ENCODE measurements at places on chromosomes 5 and 9.
A peak's percentile ranks its signal among the peaks of the same experiment; 100 is the strongest.

- no peak for DNase-seq
Measured at GRCh38 chr9:84170521-84171141, 169.9 kb downstream of the SLC28A3 start.

- no peak for DNase-seq
Measured at GRCh38 chr9:129713402-129713679, 39.5 kb downstream of the PTGES start.

DNA sequence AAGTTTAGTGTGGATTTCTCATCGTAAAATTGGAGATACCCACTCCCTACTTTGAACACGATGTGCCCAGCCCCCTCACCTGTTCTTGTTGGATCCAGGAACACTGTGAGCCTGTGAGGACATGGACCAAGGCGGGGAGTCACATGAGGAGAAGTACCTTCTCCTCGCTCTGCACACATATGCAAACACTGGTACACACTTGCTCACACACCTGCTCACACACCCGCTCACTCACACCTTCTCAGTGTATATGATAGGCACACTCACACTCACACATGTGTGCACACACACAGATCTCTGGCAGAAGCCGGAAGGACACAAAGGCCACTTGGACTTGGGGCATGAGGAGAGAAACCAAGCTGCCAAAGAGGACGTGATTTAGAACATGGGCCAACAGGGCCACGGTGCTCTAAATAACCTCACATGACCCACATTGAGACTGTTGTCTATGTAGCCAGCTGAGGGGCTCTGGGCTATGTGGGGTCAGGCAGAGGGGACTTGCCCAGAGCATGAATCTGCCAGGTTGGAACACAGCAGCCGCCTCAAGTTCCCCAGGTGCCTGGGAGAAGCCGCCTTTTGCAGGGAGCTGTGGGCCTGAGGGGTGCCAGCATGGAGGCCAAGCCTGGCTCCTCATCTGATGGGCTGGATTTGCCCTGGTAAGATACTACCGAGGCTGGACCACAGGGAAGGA is 283.0 kb upstream of the IRX4 start:
- DNase-seq: no peak

- DNase-seq: no peak
Measured at GRCh38 chr5:126499853-126500342, 76.7 kb downstream of the GRAMD2B start.

DNA sequence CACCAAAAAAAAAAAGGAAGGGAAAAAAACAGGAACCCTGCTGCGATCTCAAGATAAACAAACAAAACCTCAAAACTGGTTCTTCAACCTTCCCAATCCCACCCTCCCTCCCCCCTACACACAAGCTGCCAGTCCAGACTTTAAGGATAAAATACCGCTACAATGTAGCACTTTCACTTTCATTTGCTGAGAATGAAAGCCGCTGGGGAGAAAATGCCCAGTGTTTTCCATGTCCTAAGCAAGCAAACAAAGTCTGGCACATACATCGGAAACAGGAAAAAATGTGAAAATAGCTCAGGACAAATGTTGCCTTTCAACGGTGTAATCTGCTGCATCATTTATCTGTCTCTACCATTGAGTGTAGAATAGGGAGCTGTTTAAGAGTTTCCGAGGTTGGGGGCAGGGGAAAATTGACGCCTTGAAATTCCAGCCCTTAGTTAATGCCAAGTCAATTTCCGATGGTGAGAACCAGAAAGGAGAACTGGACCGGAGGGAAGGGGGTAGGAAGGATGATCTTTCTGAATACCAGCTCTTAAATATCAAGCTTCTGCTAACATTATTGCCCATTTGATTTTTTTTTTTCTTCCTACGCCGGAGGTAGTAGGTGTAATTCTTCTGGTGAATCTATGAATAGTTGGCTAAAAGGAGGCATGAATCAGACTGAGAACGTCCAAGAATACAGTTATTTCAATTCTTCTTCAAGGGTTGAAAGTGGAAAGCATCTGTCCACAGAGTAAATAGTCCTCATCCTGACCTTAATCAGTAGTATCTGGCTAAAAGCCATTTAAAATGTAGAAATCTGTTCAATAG is 1.2 kb upstream of the ADAMTS6 start:
- DNase-seq: peak; percentile 37

DNA sequence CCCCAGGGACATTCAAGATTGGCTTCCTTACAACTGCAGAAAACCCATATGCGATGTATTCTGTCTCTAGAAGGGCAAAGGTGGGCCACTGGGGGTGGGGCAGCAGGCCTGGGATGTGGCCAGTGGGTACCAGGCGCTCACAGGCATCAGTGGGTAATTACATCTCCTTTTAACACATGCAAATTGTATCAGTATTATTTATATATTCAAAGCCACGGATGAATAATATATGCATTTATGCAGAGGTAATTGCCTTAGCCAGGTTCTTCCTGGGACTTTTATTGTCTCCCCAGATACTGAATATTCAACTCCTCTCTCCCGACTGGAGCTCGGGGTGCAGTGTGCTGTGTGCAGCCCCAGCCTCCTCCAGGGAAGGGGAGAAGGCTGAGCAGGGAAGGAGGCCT is 109.4 kb upstream of the MVB12B start:
- DNase-seq: no peak

- DNase-seq: no peak
Measured at GRCh38 chr9:212297-212696, 2.4 kb upstream of the DOCK8 start.

GRCh38 chr5:143199843-143200242 is 203.6 kb downstream of the NR3C1 start:
- DNase-seq: no peak

GRCh38 chr9:79661279-79661678 is 89.5 kb downstream of the TLE4 start:
- DNase-seq: no peak

DNA sequence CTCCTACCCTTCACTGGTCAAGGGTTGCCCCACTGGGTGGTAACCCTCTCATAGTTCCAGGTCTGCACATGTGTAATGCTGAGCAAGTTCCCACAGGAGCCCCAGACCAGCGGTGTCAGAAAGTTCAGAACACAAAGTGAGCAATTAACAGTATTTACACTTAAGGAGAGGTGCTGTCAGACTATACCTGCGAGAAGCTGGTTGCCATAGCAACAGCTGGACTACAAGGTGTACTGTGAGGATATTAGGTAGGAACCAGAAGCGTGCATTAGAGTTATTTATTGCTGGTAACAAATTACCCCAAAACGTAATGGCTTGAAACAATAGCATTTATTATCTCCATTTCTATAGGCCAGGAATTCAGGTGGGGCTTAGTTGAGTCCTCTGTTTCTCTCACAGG is 317.0 kb upstream of the RPS23 start:
- no peak for DNase-seq

DNA sequence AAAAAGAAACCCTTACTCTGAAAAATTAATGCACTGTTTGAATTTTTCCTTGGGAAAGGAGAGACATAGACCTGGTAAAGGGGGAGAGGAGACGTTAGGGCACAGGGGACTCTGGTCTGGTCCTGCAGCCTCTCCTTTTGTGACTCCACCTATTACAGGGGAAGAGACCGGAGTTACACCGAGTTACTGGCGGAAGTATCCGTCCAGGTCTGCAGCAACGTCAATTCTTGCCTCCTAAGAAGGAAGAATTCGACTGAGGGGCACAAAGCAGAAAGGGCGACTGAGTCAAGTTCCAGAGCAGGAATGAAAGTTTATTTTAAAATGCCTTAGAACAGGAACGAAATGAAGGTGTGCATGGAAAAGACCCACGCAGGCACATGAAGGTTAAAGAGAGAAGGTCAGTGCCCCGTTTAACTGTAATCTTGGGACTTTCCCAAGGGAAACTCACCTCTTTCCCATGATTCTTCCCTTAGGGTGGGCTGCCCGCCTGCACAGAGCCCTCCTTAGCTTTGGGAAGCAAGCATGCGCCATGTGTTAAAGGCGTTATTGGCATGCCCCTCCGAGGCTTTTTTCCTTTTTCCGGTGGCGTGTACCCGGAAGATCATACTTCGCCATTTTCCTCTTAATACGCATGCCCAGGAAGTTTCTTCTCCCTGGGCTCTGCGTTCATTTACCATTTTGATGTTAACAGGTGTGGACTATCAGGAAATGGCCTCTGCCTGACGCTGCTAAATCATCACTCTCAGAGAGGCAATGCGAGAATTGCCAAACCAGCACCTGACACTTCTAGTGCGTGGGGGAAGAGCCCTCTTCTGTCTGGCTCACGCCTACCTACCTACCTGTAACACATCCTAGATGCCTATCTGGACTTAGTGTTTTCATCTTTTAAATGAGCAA is 409.6 kb upstream of the PAPPA start:
- DNase-seq: no peak

- DNase-seq: no peak
Measured at GRCh38 chr5:136639616-136640015, 274.3 kb upstream of the TRPC7 start.

DNA sequence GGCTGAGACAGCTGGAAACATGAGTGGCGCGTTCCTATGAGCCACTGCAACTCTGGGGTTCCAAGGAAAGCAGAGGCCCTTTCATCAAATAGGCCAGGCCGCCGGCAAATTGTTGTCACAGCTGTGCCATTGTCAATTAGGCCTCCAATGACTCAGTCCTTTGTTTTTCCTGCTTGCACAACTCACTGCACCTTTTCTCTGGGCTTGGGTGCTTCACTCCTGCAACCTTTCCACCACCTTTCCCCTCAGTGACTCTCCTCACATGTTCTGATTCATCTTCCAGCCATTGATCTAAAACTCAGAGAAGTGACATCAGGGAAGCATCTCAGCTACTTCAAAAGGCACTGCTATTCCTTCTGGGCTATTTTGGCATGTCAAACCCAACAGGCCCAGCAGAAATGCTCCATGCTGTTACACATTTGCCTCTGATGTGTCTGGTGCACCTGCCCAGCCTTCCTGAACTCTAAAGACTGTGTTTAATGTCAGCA is 653.7 kb downstream of the NR2F1-AS1 start:
- DNase-seq: no peak

DNA sequence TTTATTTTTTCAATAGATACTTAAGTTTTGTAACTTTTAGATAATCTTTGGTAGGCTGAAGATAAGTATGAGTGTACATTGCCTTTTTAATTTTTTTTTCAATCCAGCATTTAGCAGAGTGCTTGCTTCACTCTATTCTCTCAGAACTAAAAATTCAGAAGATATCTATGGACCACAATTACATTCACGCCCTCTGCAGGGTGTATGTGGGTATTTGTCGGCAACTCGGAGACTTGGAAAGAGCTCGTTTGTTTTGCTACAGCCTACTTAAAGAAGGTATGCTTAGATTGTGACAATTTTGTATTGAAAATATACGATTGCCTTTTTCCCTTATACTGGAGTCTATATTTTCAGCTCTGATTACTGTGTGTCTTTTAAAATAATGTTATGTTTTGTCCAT is 43.8 kb downstream of the ICE1 start:
- no peak for DNase-seq

- DNase-seq: no peak
Measured at GRCh38 chr5:73565969-73566547, 515 bp downstream of the UTP15 start.

DNA sequence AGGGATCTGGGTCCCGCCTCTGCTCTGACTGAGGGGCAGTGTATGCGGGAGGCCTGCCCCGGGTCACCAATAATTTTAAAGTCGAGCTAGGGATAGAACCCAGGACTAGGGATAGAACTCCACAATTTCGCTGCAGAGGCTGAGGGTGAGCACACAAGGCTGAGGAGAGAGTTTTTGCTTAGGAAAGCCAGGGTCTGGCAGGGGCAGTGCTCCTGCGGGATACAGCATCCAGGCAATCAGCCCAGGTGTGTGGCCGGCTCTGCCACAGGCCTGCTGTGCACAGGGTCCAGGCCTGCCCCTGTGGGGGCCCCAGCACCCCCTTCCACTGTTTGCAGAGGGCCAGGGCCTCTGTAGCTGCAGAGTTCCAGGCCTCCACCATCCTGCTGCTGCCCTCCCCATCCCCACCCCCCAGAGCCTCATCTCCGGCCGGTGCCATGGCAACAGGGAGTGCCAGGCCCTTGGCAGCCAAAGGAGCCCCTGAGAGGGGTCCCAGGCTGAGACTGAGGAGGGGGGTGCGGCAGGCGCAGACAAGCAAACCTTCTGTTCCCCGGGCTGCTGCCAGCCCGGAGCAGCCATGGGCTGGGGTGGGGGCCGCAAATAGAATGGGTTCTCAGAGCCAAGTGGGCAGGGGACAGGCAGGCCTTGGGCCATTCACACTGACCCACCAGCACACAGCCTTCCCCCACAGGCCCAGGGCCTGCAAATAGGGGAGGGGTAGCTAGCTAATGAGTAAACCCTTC is 8.6 kb downstream of the PDGFRB start:
- DNase-seq: no peak

DNA sequence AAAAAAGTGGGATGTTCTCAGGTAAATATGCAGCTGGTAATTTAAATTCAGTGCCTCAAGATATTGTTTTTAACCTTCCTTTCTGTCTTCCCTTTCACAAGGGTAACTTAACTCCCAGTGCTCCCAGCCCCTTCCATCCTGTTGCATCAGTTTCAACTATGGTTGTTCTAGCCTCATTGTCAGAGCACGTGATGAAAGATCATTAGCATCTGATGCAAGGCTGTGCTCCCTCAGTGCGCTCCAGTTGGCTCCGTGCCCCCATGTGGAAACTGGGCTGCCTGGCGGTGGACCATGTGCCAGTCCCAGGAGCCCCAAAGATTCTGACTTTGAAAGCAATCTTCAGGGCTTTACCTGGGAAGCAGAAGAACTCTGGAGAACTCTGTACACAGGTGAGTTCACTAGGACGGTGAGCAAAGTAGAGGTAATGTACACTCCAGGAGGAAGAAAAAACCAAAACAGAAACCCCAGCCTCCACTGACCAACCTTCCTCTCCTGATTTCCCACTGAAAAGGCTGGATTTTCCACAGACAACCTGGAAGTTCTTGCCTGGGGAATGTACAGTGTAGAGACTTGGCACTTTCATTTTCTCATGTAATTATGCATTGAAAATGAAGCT is 96.9 kb downstream of the SLC1A3 start:
- DNase-seq: no peak

DNA sequence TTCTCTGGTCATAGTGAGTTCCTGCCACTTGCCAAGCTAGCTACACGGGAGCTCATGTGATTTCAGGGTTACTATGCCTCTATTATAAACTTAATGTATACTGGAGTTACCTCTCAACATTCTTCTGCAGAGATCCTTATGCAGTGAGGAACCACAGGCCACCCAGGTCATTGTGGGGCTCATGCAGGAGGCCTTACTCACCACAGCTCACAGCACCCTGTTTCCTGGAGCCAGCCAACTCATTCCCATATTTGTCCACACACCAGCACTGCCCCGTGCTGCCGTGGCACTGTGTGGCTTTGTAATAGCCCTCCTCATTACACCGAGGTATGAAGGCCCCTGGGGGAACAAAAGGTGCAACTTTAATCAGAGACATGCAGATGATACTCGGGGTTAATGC is 520.0 kb downstream of the SPOCK1 start:
- DNase-seq: no peak

Measured in DND-41 (cell line).